ENCODE measurements at places on chromosomes 5 and 9.

DNA sequence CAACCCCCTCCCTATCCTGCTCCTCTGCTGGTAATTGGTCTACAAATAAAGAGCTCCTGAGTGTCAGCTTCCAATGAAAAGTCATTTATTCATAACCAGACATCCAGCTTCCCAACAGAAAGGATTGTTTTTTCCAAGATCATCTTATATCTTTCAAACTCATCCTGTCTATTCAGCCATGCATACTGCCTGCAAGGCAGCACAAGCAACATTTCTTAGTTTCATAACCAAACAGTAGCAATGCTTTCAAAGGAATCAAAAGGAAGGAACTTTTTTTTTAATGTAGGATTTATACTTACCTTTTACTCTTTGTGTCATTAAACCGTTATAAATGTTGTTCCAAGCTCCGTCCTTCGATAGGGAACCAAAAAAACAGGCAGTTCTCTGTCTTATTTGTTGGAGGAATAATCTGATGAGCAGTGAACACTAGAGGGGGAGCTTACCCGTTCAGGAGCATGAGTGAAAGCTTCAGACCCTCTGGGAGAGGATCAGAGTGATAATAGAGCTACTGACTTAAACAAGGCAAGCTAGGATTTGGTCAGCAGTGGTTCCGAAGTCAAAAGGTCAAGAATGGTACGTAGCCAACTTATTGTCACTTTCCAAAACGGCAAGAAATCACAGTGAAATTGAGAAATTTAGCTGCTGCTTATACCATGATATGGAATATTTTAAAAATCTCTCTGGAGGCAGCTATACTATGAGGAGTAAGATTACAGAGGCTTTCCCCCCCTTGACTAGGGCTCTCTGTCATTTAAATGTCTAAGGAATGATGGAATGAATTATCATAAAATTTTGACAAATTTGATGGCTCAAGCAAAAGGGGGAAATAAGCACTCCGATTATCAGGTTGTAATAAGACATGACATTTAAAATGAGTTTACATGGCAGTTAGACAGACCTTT lies 892.9 kb downstream of the NR2F1-AS1 start:
- no peak for DNase-seq

GRCh38 chr9:33234511-33235467 lies 5.2 kb upstream of the SPINK4 start:
- no peak for DNase-seq

GRCh38 chr9:27528886-27529315 lies 713 bp downstream of the MOB3B start:
- DNase-seq = no peak

DNA sequence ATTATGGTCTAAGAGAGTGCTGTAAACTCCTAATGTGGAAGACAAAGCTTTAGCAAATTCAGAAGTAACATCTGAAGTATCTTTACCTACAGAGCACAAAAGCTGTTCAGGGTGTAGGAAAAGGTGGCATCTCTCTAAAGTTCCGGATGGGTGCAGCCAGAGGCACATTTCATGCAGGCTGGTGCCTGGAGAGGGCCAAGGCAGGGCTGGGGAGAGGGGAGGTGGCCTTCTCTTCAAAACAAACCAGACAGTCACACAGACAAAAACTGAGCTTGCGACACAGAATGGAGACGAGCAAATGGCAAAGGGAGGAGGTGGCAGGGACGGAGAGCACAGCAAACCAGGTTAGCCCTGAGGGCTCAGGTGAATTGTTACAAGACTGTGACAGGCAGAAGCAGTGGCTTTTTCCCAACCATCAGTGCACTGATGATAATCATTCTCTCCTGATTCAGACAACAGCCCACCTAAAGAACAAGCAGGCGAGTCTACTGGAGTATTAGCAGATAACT lies 121.5 kb upstream of the PCA3 start:
- DNase-seq = no peak

- no peak for DNase-seq
Measured at GRCh38 chr5:110838961-110839360, 100.2 kb downstream of the SLC25A46 start.

DNA sequence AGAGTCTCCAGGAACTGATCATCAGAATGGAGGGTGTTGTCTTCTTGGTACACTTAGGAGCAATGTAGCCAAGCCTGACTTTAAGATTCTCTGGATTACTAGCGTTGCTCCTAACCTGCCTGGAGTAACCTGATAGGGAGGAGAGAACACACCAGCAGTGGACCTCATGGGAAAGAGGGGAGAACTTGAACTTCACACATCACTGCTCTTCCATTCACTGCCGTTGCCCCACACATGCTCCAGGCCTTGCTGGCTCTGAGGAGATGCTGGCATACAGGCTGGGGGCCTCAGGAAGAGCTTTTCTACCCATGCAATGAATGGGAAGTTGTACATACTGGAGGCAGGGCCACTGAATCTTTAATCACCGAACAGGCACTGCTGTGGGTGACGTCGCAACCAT lies 60.3 kb upstream of the ADAMTS16 start:
- no peak for DNase-seq

DNA sequence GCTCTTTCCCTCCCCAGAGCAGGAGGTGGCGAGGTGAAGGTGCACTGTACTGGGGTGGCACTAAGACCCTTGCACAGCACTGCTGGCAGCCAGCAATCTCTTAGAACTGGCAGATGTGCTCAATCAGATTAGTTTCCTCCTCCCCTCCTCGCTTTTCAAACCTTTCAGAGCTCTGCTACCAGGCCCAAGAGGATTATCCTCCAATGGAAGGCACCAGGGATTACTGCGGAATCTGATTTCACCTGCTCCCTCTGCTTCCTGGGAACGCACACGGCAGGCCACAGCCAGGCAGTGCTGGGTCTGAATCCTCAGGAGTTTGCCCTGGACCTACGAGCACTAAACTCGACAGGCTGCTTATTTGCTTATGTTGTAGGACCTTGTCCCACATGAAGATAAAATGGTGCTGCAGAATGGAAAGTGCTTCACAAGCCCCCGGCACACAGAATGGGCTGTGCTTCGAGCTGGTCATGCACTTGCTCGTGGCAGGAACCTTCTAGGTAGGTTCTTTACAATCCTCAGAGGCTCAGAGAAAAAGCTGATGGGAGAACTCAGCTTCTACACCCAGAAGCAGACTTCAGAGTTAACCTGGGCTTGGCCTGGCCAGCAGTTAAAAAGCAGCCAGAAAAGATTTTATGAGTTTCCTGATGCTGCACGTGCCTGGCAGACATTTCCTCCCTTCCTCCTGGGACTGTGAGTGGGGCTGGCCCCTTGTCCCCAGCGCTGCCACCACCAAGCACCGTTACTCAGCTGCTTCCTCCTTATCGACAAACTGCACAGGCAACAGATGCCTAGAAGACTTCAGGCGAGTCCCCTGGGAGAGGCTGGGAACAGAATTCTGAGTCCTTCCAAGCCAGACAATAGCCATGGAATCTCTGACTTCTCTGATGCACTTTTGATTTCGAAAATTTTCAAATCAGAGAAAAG lies 33.1 kb downstream of the FABP6 start:
- DNase-seq = no peak

GRCh38 chr5:128271071-128271470 lies 187.5 kb downstream of the SLC12A2 start:
- DNase-seq = no peak

DNA sequence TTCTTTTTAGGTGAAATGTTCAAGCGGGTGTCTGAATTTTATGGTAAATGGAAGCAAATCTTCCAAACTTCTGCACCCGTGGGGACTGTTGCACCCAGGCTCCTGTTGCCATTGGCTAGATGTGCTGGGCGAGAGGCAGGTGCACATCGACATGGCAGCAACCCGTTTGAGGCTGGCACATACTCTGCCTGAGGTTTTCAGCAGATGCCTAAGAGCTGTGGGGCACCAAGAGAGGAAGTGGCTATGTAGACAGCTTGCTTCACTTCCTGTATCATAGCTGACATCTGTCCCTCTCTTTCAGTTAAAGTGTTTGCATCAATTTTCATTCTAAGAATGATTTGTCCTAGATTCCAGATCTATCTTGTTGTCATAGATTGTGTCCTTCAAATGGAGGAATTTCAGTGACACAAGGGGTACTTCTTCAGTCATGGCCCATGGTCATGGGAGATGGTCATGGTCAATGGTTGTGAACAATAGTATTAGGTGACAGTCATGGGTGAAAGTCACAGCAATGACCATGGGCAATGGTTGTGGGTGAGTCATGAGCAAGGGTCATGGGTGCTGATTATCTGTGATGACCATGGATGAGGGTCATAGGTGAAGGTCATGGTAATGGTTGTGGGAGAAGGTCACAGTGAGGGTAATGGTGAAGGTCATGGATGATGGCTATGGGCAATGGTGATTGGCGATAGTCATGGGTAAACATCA lies 115.1 kb upstream of the IRX4 start:
- DNase-seq = no peak

DNA sequence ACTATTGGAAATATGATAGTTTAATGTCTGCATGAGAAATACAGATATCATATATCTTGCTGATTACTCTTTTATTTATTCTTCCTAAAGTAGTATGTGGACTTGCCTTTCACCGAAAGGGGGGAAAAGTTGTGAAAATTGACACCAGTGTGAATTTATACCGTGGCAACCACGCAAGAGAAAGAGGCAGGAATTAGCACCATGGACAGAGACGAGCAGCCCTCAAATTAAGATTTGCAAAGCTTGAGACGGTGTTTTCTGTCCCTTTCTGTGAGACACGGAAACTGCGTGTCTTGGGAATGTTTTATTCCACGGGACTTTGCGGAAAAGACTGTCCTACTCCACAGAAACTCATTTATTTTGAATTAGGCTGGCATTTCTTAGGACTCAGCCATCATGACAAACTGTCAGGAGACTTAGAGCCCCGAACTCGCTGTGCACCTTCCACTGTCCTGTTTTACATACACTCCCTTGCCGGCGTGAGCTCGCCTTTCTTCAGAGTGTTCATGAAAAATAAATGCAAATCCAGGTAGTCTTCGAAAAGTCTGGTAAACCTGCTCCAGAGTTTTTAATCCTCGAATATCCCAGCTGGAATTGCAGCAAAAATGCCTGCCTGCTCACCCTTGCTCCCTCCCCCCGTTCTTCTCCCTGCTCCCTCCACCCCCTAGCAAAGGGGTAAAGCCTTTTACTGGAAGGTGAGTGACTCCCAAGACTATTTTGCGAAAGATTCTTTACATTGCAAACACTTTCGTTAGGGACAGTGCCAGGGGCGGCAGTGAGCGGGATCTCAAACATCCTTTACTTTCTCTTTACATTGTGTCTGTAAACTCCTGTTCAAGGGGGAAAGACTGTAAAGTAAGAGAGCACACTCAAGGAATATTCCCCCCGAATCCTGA lies 3.8 kb upstream of the ELAVL2 start:
- DNase-seq = no peak

GRCh38 chr5:9282211-9282610 lies 263.7 kb downstream of the SEMA5A start:
- no peak for DNase-seq

GRCh38 chr9:122218071-122218934 lies 10.5 kb downstream of the LHX6 start:
- no peak for DNase-seq

DNA sequence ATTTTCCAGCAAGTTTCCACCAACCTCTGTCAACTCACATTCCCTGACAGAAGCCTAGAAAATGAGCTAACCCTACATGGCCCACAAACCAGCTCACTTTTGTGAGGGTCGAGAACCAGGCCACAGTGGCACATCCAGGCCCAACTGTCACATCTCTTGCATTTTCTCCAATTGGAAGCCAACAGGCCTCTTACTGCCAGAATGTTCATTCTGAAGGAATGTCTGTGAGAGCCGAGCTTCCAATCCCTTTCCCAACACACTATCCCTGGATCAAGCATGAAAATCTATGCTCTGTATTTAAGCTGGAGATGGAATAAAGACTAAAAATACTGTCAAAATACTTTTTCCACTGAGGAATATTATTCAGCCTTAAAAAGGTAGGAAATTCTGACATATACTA lies 20.0 kb downstream of the MARCHF3 start:
- DNase-seq = no peak

- DNase-seq = peak; percentile 74
Measured at GRCh38 chr9:36101916-36102741, 34.4 kb upstream of the GLIPR2 start.

DNA sequence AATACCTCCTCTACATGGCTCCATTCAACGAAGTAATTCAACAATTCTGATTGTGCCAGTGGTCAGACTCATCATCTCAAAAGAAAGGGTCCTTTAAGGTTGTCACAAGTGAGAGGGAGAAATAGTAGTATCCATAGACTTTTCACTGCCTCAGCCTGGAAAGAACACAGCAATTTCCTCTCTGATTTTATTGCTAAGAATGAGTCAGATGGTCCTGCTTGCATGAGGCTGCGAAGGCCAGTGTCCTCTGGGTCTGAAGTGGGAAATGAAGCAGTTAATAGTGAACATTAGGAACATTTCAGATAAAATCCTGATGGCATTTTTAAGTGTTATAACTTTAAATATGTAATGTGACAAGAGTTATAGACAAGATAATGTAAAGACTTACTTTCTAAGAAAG lies 979.0 kb downstream of the EFNA5 start:
- DNase-seq = no peak

- no peak for DNase-seq
Measured at GRCh38 chr9:98517761-98518160, 191.0 kb downstream of the GABBR2 start.

DNA sequence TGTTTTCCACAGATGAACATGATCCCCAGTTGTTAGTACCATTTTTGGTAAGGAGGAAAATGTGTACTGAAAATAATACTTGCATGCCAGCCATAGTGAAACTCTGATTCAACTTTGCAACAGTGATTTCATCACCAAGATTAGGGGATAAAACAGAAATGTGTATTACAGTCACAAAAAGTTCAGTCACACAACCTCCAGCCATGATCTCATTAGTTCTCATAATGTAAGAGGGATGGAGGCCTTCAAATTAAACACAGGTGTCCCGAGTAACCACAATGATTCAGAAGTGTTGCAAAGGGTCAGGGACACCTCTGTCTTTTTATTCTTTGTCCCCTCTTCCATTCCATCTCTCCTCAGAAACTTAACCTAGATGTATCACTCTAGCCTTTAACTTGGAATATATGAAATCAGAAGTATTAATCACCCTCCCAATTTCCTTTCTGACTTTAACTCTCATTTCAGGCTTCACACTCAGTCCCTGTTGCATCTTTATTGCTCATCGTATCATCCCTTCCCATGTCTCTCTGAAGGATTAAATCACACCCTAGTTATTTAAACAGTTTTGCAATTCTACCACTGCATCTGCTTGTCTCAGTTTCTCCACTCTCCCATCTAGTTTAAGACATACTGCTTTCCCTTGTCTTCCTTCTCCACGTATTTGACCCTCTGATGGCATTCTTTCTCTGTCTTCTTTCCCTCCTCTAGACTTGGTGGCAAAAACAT lies 291.2 kb downstream of the ADAMTS6 start:
- DNase-seq = no peak

DNA sequence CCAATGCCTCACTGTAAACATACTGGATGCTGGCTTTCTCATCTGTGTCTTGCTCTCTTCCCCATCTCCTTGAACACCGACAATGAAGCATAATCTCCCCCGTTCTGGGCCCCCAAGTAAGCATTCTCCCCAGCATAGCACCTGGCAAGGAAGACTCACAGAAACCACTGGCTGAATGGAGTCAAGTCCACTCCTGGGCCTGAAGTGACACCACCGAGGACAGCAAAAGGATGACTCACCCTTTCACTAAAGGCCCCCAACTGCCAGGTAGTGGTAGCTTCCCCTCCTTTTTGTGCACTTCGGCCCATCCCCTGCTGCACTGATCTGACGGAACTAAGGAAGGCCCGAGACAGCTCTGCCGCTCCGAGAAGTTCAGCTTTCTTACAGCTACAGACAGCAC lies 9.4 kb downstream of the VDAC1 start:
- DNase-seq = no peak
